ENCODE measurements at places on chromosomes 16 and 17.

- no peak for DNase-seq
These were observed 1.8 kb downstream of the MARVELD3 start for GRCh38 chr16:71627731-71628181.

- no peak for DNase-seq
These were observed 515 bp downstream of the CBFA2T3 start for GRCh38 chr16:88976366-88977017.

- peak; percentile 9 for DNase-seq
These were observed 80.8 kb upstream of the RNU2-1 start for GRCh38 chr17:43314611-43315011.

- DNase-seq: no peak
These were observed 18.7 kb downstream of the MYL4 start for GRCh38 chr17:47227862-47228261.

- peak; percentile 74 for DNase-seq
These were observed 1.1 kb upstream of the GNA13 start for GRCh38 chr17:65057531-65058090.

DNA sequence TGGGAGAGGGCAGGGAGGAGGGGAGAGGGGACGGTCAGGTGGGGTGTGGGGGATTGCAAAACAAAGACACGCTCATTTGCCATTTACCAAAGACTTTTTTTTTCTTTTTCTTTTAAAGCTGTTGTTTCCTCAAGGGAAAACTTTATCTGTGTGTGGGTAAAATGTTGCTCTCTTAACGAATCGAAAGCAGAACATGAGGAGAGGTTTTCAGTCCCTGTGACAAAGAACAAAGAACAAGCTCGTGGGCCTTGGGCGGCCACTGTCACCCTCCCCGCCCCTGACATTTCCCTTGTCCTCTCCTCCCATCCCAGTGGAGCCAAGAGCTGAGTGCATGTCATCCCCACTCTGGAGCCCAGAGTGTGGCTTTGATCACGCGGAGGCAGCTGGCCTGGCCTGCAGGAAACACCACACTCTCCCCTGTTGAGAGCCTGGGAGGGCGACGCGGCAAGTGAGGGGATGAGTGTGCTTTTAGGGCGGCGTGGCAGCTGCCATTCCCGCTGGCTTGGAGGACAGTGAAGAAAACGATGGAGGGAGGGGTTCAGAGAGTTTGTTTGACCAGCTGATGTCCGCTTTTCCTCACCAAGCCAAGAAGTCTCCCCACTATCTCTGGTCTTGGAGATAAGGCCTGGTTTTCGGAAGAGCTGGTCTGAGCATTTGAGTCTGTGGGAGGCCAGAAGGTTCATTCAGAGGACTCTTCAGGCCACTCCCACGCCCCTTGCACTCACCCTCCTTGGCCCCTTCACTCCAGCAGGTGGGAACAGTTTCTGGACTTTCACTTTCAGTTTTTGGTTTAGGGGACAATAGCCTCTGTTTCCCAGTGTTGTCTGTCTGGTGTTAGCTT is 11.4 kb downstream of the CCR7 start:
- DNase-seq: no peak

DNA sequence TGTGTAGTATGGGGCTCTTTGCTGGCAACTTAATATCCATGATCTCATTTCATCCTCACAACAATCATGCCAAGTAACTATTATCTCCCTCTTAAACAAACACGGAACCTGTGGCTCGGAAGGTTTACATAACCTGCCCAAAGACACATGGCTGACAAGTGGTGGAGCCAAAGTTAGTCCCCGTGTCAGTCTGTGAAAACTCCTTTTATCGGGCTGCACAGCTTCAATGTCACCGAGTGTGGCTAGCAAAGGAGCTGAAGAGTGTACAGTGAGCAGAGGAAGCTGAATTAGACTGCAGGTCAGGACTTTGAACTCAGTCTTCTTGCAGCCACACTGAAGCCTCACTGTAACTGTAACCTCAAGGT is 80.3 kb downstream of the PARN start:
- DNase-seq: no peak

DNA sequence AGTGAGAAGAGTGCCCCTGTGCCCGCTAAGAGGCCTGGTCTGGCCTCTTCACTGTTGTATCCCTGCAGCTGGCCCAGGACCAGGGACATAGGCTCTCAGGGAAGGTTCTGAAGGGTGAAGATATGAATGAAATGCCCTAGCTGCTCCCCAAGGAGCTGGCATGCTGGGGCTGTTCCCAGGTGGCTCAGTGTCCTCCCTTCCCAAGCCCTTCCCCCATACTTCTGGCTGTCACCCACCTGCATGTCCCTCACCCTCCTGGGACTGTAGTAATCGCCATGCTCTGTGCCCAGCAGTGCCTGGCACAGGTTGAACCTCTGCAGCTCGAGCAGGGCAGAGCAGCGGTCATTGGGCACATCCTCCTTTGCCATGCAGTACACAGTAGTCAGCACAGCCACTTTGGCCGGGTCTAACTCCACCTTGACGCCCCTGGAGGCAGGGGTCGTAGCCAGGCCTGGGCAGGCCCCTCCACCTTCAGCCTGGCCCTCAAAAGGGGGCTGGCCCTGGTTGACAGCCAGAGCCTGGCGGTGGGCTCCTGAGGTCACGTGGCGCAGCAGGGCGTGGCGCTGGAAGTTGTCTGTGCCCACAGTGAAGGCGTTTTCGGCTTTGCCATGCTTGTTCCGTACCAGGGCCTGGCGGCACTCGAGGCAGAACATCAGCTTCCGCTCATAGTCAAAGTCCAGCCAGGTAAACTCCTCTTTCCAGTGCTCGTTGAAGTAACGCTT is 7.6 kb downstream of the C17orf113 start:
- no peak for DNase-seq

- DNase-seq: no peak
These were observed 201.0 kb upstream of the WSCD1 start for GRCh38 chr17:5869041-5869745.

- DNase-seq: no peak
These were observed 35.0 kb upstream of the ICAM2 start for GRCh38 chr17:64055183-64056142.

DNA sequence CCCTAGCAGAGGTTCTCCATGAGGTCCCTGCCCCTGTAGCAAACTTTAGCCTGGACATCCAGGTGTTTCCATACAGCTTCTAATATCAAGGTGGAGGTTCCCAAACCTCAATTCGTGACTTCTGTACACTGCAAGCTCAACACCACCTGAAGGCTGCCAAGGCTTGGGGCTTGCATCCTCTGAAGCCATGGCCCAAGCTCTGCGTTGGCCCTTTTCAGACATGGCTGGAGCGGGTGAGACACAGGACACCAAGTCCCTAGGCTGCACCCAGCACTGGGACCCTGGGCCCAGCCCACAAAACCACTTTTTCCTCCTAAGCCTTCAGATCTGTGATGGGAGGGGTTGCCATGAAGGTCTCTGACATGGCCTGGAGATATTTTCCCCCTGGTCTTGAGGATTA is 1292.0 kb downstream of the CDH8 start:
- DNase-seq: no peak

- DNase-seq: no peak
These were observed 18.5 kb downstream of the ARL4D start for GRCh38 chr17:43416998-43417890.

DNA sequence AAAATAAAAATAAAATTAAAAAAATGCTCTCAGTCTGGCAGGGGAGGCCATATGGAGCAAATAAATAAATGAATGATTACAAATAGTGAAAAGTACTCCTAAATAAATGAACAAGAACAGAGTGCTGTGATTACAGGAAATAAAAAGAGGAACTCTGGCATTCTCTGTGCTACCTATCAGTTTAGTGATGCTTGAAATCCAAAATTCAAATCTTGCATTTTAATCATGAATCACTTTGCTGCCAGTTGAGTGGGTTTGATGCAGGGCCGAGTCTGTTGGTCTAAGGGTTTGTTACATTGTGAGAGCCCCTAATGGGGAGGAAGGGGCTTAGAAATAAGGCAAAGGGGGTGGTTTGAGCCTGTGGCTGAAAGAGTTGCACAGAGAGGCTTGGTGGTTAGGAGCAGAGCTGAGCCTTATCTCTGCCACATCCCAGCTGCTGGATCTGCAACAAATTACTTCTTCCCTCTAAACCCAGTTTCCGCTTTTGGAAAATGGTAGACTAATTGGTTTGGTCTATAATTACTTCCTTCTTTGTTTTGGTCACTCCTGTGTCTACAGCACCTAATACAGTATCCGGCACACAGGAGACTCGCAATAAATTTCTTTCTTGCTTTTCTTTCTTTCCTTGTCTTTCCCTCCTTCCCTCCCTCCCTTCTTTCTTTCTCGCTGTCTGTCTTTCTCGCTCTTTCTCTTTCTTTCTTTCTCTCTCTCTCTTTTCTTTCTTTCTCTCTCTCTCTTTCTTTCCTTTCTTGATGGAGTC is 6.3 kb upstream of the ABCC1 start:
- no peak for DNase-seq

DNA sequence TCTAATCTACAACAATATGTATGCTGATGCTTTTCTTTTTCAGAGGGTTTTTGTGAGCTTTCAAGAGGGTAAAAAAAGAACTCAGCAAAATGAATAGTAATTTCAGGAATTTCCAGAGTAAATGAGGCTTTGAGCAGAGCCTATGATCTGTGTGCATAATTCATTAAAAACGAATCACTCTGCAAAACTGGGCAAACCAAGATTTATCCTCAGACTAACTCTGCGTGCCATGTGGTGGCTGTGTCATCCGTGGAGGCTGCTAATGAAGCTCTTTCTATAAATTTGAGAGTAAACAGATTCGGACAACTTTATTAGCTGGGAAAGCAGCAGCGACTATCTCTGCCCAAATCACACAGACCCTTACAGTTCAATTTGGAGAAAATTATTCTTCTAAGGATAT is 83.8 kb downstream of the FOXL1 start:
- DNase-seq: no peak

- DNase-seq: no peak
These were observed 42.8 kb downstream of the PKD1 start for GRCh38 chr16:2092866-2093265.

DNA sequence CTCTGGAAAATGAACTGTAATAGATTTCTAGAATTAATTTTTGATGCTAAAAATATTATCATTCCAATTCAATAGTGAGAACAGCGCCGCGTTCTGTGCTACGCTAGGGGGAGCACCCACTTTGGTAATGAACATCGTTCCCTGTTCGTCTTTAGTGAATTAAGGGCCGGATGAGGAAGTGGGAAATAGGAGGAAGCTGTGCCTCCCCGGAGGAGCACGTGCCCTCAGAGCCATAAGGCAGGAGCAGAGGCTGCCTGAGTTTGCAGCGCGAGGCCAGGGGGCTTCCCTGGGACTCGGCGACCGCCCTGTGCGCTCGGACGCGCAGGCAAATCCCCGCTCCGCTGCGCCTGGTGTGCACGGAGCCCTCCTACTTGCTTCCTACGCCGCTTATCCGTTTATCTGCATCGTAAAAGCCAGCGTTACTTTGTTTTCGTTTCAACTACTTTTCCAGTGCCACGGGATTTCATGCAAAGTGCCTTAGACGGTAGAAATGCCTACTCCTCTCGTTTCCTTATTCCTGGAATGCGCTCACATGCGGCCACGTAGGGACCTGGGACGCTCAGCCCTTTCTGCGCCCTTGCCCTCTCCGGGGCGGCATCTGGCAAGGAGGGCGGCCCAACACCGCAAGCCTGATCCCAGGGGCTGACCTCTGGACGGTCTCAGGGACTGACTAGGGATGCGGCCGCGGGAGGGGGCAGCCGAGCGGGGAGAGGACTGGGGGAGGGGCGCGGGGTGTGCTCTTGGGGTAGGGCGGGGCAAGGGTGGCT is 76.4 kb downstream of the KCNJ12 start:
- DNase-seq: peak; percentile 60

- DNase-seq: no peak
These were observed 14.8 kb downstream of the ERN1 start for GRCh38 chr17:64115043-64115698.

GRCh38 chr16:85416228-85417109 is 196.7 kb upstream of the GSE1 start:
- DNase-seq: peak; percentile 60

GRCh38 chr16:58343562-58343961 is 48.7 kb upstream of the GINS3 start:
- DNase-seq: no peak

DNA sequence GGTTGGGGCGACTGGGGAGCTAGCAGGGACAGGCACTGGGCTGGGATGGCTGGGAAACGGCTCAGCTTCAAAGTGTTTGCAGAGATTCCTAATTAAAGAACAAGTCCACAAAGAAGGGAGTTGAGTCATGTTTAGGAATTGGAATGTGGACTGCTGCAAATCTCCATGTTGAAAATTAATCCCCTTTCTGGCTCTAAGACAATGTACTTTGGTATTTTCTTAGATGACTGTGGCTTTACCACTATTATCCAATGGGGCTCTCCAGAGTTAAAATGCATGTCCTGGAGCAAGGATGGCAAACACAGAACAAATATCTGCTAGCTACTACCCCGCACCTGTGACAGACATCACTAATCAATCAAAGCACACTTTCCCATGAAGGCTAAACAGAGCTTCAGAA is 22.2 kb upstream of the WSCD1 start:
- peak; percentile 76 for DNase-seq

GRCh38 chr16:5490499-5490898 is 392.9 kb upstream of the EEF2KMT start:
- peak; percentile 49 for DNase-seq

GRCh38 chr17:309361-309888 is 43.2 kb downstream of the RPH3AL start:
- DNase-seq: peak; percentile 50

- DNase-seq: no peak
These were observed 42.0 kb upstream of the SLC6A2 start for GRCh38 chr16:55613613-55614335.

GRCh38 chr16:67407176-67407787 is 9.0 kb downstream of the ZDHHC1 start:
- no peak for DNase-seq

GRCh38 chr16:70472786-70473433 is 18.5 kb downstream of the FCSK start:
- DNase-seq: no peak

- no peak for DNase-seq
These were observed 75.8 kb upstream of the GSE1 start for GRCh38 chr16:85537331-85537788.

GRCh38 chr17:66687570-66688284 is 147.2 kb upstream of the CACNG5 start:
- DNase-seq: no peak

DNA sequence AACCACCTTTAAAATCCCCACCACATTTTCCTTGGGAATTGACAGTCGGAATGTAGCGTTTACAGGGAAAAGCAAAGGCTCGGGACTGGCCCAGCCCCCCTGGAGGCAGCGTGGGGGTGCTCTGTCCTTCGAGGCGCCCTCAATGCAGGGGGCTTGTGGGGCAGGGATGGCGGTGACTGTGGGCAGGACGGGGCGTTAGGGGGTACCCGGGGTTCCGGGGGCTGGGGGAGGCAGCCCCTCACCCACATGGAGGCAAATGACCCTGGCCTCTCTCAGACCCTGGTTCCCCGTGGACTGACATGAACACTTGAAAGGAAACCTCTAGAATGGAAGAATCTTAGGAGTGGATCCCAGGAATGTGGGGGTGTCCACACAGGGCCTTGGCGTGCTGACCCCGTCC is 78.4 kb upstream of the GNG13 start:
- no peak for DNase-seq

DNA sequence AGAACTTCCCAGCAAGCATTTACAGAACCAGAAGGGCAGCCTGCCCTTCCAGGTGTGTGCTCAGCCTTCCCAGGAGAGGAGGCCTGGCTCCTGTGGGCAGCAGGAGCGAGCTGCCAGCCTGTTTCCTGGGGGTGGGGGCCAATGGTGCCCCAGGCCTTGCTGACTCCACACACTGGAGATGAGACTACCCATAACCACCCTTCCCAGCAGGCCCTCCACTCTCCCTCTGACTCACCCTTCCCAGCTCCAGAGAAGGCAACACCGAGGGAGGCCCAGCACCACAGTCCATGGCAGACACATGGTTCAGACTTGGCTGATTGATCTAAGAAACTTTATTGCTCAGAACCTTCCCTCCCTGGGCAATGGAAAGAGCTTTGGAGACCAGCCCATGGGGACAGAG is 1.8 kb upstream of the PRSS53 start:
- peak; percentile 47 for DNase-seq

GRCh38 chr16:35184356-35184870 is 1725.0 kb downstream of the TP53TG3F start:
- no peak for DNase-seq

All from ACHN (cell line).